ENCODE measurements at places on chromosomes 13 and 19. TPM values are rescaled to one million over a fixed set of nuclear protein-coding genes. Genes with fewer than 3 reads are reported as not detected.

MYBPC2 gene
- total RNA-seq, result not detected

TMEM272 gene
- not detected for total RNA-seq

ZNF100 gene
- 2.7 TPM for total RNA-seq

ISOC2 gene
- 86.4 TPM for total RNA-seq

ZNF578 gene
- total RNA-seq, result 0.74 TPM

LIPE gene
- total RNA-seq, result 9.9 TPM

CPB2 gene
- not detected for total RNA-seq

SLC17A7 gene
- not detected for total RNA-seq

LILRB4 gene
- total RNA-seq, result not detected

FPR2 gene
- total RNA-seq, result not detected

GPR183 gene
- total RNA-seq, result not detected

GJB2 gene
- not detected for total RNA-seq

ZNF497 gene
- total RNA-seq, result under 0.01 TPM

ADAT3 gene
- total RNA-seq, result 3.0 TPM

PRSS57 gene
- not detected for total RNA-seq

SRRM5 gene
- not detected for total RNA-seq

VSTM1 gene
- total RNA-seq, result not detected

SIGLEC8 gene
- not detected for total RNA-seq

CYP4F11 gene
- not detected for total RNA-seq

MBD3L3 gene
- total RNA-seq, result not detected

Data from bronchus fibroblast of lung (primary cell).